ENCODE measurements at places on chromosomes 3 and 15.

DNA sequence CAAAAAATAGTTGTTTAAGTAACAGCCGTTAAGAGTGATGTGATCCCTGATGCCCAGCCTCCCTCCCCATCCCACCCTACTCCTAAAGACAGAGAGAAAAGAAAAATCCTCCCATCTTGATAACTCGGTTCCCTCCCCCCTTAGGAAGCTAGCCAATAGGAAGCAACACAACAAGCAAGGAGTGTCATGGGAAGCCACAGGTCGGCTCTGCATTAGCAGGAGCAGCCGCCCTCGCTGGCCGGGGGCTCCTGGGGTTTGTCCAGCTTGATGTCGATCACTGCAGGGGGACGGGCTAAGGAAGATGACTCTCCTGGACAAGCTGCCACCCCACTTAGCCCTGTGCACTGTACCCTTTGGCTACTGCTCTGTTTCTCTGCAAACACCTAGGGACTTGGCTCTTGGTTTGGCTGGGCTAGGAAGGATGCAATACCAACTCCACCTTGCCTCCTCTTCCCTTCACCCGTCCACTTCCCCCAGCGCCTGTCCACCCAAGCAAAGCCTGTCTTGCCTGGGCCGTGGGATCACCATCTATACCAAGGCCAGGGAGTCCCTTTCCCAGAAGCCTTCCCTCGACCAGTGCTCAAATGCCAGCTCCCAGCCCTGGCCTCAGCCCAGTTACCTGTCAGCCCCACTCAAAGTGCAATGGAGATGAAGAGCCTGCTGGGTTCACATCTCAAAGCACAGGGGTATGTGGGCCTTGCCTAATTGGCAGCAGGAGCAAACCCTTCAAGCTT, 23.1 kb downstream of the SRPRB start:
- DNase-seq, result no peak

DNA sequence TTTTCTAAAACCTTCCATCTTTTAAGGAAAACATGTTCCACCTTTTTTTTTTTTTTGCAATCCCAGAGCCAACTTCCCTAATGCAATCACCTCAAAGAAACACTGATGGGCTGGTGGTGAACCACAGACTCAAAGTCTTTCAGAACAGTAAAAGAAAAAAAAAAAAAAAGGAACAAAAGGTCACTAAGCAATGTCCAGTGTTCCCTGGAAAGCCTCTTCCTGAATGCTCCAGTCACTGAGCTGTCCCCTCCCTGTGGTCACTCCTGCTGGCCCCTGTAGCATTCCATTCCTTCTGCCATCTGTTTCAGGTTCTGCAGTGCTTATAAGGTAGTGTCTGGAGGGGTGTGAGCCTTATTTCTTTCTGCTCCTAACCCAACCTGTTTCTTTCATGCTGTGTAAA, 53.3 kb downstream of the AAGAB start:
- DNase-seq, result peak; percentile 70

DNA sequence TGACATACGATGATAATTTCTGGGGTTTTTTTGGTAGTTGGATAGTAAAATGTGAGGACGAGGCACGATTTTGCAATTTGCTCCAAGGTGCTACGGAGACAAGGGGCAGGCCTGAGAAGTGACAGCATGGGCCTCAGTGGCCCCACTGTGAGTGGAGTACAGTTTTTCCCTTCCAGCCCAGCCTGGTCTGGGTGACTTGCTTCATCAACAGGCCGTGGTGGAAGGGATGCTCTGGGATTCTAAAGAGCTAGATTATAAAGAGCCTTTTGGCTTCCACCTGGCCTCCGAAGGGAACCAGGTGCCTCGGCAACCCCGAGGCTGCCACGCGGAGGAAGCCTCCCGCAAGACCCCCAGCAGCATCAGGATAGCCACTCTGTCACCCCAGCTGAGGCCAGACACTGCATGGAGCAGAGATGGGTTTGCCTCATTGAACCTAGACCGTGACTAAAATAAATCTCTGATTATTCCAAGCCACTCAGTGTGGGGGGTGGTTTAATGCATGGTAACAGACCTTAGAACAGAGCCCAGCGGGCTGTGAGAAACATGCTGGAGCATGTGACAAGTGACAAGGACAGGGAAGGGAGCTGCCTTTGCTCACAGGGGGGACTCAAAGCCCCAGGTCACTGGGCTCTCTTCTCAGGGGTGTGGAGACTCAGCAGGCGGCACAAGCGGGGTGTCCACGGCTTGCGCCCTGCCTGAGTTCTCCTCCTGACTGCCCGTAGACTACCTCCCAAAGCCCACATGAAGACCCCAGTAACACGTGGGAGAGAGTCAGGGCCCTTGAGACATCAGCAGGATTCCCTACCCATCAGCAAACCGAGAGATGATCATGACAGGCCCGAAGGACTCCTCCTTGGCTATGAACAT, 22.6 kb upstream of the SLC41A3 start:
- no peak for DNase-seq

DNA sequence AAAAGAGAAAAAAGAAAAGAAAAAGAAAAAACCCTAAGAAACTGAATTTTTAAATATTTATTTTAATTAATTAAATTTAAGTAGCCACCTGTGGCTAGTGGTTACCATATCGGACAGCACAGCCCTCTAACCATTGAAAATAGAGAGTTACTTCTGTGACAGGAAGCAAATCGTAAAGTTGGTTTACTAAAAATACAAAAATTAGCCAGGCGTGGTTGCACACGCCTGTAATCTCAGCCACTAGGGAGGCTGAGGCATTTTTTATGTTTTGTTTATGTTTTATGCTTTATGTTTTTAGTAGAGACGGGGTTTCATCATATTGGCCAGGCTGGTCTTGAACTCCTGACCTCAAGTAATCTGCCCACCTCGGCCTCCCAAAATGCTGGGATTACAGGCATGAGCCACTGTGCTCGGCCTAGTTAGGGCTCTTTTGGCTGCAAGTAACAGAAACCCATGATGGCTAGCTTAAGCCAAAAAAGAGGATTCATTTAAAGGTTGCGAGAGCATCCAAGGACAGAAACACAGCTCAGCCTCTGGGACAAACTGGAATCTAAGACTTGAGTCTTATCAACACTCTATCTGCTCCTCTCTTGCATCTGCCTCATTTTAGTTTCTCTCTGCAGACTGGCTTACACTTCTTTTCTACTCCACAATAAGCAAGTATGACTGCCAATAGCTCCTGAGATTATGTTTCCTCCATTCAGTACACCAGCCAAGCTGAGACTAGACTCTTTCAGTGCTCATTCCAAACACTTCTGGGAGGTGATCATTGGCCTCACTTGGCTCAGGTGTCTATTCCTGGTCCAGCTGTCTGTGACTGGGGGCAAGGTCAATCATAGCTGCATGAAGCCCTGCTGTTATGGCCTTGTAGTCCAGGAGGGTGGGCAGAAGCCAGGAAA, 6.8 kb upstream of the SKIL start:
- DNase-seq, result no peak

- DNase-seq, result peak; percentile 36
These were observed 54.0 kb upstream of the SKOR1 start for GRCh38 chr15:67771189-67771800.

- DNase-seq, result no peak
These were observed 61.0 kb downstream of the ISG20 start for GRCh38 chr15:88699861-88700260.

GRCh38 chr3:4501437-4501836, 8.3 kb downstream of the ITPR1 start:
- no peak for DNase-seq

DNA sequence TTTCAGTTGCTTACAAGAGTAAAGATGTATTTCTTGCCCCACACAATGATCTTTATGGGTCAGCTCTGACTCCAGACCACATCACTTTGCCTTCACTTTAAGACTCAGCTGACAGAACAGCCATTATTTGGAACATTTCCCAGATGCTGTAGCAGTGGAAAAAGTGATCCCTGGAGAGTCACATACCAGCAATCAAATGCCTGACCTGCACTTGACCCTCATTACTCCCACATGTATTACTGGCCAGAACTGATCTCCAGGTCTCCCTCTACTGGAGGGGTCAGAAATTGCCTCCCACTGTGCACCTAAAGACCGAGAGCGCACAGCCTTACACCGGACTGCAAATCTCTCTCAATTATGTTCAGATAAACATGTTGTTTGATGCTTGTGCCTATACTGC, 88.6 kb upstream of the ZNF385D start:
- DNase-seq, result peak; percentile 93

- DNase-seq, result no peak
These were observed 10.6 kb upstream of the ITPKA start for GRCh38 chr15:41483115-41483514.

- no peak for DNase-seq
These were observed 121.4 kb upstream of the GMNC start for GRCh38 chr3:190983875-190984274.

- DNase-seq, result peak; percentile 15
These were observed 11.6 kb downstream of the GPR160 start for GRCh38 chr3:170049146-170050000.

DNA sequence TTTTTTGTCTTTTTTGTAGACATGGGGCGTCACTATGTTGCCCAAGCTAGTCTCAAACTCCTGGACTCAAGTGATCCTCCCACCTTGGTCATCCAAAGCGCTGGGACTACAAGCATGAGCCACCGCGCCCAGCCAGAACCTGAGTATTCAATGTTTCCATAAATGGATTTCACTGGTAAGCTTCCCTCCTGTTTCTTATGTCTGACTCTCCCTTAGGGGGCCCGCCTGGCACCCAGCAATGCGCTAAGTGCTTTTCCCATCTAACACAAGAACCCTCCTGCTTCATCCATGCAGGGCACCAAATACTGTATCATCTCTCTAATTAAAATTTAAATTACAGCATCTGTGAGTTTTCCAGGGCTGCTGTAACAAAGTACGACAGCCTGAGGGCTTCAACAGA, 44.9 kb downstream of the KLF15 start:
- no peak for DNase-seq

DNA sequence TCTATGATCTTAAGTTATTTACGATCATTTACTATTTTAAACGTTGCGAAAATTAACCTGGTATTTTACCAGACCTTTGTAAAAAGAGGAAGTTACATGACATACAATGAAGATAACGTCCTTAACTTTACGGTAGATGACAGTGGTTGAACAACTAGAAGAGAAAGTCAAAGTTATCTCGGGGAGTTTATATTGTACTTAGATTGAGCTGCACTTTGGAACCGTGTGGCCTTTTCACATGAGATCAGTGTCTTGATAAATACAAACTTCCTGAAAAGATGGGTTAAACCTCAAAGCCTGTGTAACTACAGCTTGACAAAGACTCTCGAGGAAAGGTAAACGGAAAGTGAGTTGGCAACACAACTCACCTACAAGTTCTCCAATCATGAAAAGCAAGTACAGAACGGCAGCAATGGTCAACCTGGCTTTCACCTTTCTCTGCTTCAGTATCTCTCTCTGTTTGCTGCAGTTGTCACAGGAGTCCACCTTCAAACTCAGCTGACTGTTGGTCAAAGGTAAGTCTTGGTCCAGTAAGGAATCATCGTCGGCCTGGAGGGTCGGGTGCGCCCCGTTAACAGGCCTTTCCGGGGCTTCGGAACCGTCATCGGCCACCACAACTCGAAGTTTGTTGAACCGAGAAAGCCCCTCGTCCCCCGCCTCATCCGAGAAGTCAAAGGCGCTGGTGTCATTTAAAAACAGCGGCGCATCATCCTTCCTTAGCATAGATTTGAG, 793 bp downstream of the SLC30A4 start:
- DNase-seq, result peak; percentile 35

DNA sequence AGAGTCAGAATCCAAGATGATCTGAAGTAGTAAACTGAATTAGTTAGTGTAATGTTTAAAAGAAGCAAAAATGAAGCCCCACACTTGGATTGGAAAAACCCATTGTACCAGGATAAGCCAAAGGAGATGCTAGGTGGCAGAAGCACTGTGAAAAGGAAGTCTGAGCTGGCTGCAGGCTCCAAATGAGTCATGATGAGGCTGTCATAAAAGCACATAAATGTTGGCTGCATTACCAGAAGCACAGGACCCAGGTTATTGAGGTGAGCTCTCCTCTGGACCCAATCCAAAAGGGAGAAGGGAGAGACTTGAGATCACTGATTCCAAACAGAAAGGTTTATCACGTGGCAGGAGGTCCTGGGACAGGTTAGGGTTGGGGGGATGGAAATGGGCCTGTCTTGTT, 3.2 kb upstream of the ACAN start:
- DNase-seq, result no peak

GRCh38 chr3:46399557-46399956, 7.3 kb downstream of the CCR5AS start:
- DNase-seq, result no peak

DNA sequence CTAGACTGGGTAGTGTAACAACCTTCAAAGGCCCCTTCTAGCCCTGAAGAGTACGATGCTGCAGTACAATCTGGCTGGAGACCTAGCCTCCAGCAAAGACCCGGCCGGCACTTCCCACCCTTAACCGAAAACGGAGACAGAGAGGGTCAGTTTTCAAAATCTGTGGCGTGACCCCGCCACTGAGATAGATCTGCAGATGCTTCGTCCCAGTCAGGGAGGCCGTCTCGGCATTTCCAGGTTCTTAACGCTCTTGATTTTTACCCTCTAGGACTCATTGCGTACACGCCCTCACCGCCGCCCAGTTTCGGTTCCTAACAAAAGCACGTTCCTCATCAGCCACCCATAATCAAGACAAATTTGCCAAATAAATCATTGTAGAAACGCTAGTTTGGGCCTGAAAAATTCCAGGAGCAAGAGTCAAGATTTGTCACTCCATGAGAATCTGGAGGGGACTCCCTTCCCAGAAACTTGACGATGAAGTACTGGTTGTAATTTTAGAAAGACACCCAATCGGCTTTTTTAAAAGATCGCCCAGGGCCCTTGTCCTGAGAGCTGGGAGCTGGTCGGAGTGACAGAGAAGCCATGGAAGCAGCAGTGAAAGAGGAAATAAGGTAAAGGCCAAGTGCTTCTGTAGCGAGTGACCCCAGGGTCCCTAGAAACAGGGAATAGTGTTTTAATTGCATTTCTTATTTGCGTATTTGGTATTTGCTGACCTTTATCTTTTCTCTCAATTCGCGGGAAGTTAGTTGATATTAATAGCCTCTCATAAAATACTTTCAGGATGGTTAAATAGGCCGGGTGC, 868 bp upstream of the TMEM87A start:
- peak; percentile 77 for DNase-seq

- no peak for DNase-seq
These were observed 12.4 kb downstream of the ACAA1 start for GRCh38 chr3:38124324-38125122.

DNA sequence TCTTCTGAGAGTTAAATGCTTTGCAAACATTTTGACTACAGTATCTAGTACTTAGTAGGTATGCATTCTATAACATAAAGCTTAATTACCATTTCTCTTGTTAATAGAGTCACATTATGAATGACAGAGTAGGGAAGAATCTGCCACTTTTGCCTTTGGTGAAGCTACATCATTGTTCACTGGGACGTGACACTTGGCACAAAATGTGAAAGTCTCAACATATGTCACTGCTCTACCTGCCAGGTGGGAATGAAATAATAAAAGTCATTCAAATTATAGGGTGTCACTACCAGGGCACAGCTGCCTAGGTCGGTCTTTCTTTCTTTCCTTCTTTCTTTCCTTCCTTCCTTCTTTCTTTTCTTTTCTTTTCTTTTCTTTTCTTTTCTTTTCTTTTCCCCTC, 17.6 kb downstream of the GPR87 start:
- DNase-seq, result no peak

GRCh38 chr3:142586803-142587406, 8.4 kb upstream of the ATR start:
- peak; percentile 91 for DNase-seq

All from astrocyte of the hippocampus (primary cell).